ENCODE measurements at places on chromosomes 4 and X.

DNA sequence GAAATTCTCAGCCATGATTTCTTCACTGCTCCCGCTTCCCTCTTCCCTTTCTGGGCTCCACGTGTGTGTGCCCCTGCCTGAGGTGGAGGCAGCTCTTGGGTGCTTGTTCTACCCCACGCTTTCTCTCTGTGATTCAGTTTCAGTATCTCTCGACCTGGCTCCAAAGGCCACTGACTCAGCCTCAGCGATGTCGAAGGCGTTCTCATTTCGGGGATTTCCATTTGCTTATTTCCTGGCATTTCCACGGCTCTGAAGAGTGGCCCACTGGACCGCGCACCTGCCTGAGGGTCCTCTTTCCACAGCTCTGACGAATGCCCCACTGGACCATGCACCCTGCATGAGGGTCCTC, 52.4 kb downstream of the GAK start:
- DNase-seq, result no peak

DNA sequence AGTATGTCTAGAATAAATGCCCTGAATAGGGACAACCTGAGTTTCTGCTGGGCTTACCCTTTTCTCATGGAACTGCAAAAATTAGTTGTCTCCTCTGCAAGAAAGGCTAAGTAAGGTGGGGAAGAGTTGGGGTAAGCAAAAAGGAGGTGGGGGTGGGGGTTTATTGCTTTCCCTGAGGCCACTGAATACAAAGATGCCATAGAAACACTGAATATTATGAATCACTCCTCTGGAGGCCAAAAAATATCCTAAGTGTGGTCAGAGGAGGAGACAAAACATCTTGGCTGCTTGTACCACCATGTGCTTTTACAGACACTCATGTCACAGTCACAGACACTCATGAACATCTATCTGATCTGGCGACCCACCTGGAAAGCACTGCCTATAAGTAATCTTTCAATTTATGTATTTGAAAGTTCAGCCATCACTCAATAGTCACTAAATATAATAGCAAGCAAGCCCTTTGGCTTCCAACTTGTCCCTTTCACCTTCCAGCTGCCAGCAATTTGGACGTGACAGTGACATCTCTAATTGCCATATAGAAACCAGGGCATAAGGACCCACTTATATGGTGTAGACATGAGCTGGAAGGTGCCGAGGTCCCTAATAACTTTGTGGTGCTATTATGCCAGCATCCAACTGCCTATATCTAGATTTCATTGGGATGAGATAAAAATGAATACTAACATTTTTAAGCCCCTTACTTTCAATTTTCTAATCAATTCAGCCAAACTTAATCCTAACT, 122.7 kb upstream of the CBR4 start:
- no peak for DNase-seq

DNA sequence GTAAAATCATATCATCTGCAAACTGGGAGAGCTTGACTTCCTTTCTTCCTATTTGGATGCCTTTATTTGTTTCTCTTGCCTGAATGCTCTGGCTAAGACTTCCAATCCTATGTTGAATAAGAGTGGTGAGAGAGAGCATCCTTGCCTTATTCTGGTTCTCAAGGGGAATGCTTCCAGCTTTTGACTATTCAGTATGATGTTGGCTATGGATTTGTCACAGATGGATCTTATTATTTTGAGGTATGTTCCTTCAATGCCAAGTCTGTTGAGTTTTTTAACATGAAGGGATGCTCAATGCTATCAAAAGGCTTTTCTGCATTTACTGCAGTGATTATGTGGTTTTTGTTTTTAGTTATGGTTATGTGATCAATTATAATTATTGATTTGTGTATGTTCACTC, 2144.6 kb upstream of the TENM3 start:
- no peak for DNase-seq

DNA sequence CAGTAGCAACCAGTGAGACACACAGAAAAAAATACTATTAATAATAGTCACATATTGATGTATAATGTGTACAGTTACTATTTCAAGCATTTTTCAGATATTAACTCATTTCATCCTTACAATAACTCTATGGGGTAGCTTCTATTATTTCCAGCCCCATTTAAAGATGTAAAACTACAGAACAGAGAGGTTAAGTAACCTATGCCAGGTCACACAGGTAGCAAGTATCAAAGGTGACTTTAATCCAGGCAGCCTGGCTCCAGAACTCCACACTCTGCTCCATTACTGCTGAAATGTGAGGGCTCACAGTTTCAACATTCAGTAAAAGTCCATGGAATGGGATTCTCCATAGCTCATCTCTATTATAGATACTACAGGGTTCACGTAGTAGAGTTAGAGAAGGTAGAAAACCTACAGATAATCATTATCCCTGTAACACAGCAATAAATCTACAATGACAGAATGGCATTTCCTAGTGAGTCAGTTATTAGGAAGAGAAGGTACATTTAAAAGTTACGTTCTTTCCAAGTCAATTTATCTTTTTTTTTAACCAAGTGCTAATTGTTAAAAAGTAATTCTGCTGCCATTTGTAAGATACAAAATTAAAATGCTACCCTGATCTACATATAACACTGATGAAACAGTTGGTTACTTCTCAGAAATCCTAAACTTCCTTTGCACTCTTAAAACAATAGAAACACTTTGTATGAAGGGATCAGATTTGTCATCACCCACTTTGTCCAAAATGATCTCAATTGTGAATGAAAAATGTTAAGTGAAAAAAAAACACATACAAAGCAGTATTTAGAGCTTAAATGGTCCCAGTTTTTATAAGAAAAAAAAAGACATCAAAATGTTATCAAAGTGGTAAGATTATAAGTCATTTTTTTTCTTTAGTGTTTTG, 18.7 kb downstream of the RELL1 start:
- DNase-seq, result peak; percentile 59

DNA sequence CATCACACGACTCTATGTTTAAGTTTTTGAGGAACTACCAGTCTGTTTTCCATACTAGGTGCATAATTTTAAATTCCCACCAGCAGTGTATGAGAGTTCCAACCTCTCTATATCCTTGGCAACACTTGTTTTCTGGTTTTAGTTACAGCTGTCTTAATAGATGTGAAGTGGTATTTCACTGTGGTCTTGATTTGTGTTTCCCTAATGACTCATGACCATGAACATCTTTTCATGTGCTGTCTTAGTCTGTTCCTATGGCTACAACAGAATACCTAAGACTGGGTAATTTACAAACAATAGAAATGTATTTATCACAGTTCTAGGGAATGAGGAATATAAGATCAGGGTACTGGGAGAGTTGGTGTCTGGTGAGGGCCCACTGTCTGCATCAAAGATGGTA, 51.5 kb upstream of the GPR78 start:
- no peak for DNase-seq

DNA sequence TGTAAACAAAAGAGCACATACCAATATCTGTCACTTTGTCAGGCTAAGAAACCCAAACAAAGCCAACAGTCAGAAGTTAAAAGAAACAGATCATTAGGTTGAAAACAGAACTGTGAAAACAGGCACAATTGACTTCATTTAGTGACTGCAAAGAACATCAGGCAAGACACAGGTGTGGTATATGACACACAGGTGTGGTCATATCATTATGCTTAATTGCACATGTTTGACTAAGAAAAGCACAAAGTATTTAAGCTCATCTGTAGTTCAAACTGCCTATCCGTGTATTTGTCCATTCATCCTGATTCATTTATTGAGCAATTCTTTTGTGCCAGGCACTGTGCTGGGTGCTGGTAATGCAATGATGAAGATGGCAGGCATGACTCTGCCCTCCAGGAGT, 150.7 kb downstream of the DEFB131A start:
- DNase-seq, result no peak

DNA sequence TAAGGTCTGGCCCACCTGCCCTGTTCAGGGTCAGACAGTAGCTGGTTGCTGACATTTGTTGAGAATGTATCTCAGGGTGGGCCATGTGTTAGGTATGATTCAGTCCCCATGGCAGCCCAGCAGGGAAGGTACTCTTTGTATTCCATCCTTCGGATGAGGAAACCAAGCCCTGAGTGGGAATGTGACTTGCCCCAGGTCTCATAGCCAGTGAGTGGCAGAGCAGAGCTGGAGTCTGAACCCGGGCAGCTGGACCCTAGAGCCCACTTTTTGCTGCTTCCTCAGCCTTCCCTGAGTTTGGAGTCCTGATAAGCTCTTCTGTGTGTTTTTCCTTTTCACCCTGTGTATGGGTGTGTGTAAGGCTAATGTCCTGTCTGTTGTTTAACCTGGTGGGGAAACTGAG, 21.6 kb upstream of the UBA1 start:
- DNase-seq, result no peak

DNA sequence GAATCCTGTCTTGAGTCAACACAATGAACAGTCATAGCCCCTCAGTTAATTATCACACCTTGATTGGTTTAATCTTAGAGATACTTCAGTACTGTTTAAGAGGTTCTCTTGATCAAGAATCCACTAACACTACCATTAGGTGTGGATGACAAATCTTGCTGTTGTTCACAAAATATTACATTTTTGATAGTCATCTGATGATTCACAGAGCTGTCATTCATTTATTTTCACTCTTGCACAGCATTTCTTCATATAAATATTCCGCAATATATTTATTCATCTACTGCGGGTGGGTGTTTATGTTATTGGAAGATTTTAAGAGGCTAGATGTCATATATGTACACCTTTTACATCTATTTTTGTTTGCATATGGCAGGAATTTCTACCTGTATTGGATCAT, 1138.1 kb upstream of the PRKX start:
- DNase-seq, result no peak

DNA sequence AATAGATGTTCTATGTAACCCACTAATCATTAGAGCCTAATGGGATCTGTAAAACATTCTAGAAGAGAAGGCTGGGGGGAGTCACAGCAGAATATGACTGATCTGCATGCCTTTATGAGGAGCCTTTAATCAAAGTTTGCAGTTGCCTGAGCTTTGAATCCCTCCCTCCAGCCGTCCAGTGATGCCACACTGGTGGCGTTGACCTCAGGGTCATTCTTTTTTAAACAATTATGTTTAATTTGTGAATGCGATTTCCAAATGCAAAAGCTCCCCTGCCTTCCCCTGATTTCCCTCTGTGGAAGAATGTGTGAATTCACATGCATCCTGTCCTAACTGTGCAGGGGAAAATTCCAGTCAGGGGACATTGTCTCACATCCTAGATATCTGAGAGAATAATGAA, 199.7 kb upstream of the GPR101 start:
- no peak for DNase-seq

GRCh38 chr4:125624951-125625350, 310.2 kb downstream of the FAT4 start:
- DNase-seq, result no peak

- no peak for DNase-seq
Measured at GRCh38 chr4:74480267-74480666, 35.3 kb downstream of the AREG start.

DNA sequence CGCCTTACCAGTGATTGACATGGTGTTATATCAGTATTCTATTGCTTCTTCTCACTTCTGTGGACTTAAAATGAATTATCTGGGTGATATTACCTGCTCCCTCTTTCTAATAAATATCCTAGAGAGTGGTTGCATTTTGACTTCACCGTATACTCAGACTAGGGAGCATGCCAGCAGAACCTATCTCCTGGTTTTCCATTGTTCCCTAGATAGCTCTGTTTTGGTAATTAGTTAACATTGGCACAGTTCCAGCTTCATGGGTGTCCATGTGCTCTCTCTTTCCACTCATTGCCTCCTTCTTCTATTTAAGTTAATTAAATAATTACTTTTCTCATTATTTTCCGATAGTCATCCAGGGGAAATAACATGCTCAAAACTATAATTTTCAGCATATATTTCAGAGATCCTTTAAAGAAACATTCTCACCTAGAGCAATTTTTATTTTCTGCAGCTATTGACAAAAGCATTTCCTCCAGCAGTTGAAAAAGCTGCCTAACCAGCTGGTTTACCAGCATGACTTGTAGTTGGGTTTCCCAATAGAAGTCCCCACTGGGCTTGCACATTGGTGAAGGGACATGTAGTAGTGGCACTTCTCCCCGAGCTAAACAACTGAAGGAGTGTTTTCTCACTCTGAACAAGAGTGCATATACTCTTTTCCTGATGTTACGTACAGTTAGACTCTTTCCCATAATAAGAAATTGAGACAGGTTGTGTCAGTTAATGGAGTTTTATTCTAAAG, 27.9 kb upstream of the PAPSS1 start:
- DNase-seq, result peak; percentile 63

GRCh38 chrX:141320801-141321200, 78.5 kb upstream of the SPANXC start:
- no peak for DNase-seq

- no peak for DNase-seq
Measured at GRCh38 chr4:167428156-167428555, 193.9 kb upstream of the SPOCK3 start.

GRCh38 chr4:81850701-81851100, 379.0 kb upstream of the RASGEF1B start:
- no peak for DNase-seq

- no peak for DNase-seq
Measured at GRCh38 chr4:15010038-15010585, 7.8 kb downstream of the CPEB2 start.

- no peak for DNase-seq
Measured at GRCh38 chr4:81736324-81736723, 264.6 kb upstream of the RASGEF1B start.

GRCh38 chr4:55366621-55367020, 20.6 kb downstream of the SRD5A3 start:
- DNase-seq, result no peak

DNA sequence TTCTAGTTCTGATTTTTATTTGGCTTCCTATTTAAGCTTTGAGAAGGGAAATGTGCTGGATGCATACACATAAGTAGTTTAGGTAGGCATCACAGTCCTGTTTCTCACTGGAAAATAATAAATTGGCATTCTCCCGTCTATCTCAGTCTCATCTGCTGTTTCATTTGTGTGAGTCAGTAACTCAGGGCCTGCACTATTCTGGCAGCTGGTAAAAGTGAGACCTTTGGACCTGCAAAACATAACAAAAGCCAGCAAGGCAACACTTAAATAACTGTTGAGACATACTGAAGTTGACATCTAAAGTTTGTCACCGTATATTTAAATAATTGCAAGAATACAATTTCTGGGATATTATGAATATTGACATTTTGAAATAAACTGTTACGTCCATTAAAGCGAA, 8.6 kb upstream of the UBQLN2 start:
- DNase-seq, result no peak

- DNase-seq, result no peak
Measured at GRCh38 chr4:123035239-123035638, 112.8 kb upstream of the NUDT6 start.

GRCh38 chr4:74308215-74308614, at the start of gene EPGN:
EPGN (plus strand) TSS chr4:74308470; CDS start chr4:74308534, 64 bp downstream.
- DNase-seq, result no peak

DNA sequence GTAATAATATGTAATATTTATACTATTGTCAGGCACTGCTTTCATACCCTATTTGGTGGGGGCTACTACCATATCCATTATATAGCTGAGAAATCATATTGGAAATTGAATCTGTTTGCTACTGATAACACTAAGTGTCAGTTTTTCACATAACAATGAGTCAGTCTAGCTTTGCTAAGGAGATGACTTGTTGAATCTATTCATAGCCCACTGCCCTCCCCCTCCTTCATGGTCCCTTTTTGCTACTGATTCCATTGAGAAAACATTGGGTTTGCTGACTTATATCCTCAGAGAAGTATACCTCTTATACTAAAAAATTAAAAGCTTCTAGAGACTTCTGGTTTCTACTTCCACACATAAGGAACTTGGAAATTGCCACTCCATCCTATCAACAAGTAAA, 1898.4 kb downstream of the STIM2 start:
- DNase-seq, result no peak
